ENCODE measurements at places on chromosomes 2 and 18.
A peak's percentile ranks its signal among the peaks of the same experiment; 100 is the strongest.

GRCh38 chr2:10549195-10549594, 101.1 kb upstream of the ODC1 start:
- DNase-seq = no peak

- DNase-seq = no peak
These were observed 79.4 kb upstream of the AGAP1 start for GRCh38 chr2:235414422-235414821.

DNA sequence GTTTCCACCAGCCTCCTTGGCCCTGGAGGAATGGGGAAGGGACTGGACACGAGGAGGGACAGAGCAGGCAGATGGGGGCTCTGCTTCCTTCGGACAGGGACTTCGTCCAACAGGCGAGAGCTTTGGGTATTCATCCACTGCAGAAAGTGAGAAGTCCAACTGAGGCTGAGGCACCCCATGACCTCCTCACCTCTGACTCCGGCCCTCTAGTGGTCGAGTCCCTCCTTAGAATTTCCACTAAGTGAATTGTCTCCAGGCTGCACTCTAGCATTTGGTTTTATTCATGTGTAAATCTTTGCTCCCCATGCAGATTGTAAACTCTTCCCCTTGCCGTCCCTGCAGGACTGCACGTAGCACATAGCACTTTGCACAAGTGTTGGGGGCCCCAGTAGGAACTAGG, 75.6 kb downstream of the TMEM247 start:
- no peak for DNase-seq

- no peak for DNase-seq
These were observed 109.9 kb downstream of the SLC4A3 start for GRCh38 chr2:219737270-219737691.

DNA sequence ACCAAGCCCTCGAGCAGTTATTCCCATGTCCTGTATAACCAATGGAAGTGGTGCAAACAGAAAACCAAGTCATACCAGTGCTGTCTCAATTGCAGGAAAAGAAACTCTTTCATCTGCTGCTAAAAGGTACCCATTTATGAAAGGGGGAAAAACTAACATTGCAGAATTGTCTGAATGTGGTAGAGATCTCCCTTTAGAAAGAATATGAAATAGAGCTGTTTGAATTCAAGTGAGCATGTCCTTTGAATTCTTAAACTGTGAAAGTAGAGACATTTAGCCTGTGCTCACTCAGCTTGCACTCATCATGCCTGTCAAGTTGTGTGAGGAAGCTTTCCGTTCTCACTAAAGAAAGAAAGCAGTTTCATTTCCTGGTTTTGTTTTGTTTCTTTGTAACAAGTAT, 87.4 kb downstream of the EML4 start:
- DNase-seq = no peak

GRCh38 chr18:79974025-79974654, 9.7 kb downstream of the HSBP1L1 start:
- no peak for DNase-seq

DNA sequence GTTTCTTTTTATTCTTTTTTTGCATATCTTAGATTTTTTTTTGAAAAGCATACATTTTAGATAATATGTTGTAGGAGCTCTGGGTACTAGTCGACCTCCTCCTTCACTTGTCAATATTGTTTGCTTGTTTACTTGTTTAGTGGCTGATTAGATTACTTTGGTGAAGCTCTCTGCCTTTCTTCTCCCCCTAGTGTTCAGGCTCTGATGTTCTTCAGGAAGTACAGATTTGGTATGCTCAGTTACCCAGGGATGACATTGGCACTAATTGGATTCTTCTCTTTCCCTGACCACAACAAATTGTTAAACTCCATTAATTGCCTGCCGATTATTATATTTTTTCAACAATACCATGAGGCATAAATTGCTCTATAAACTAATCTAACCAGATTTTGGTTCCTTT, 491.2 kb downstream of the SUCLG1 start:
- DNase-seq = no peak

DNA sequence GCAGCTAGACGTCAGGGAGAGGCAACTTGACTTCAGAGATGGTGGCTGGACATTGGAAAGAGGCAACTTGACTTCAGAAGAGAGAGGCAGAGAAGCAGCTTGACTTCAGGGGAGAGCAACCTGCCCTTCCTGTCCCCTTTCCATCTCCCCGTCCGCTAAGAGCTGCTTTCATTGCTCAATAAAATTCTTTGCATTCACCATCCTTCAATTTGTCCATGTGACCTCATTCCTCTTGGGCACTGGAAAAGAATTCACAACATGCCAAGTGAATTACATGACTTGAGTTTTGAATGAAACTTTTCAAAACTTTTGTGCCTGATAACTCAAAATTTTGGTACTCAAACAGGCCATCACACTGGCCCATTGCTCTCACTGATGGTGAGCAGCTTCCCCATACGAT, 158.9 kb downstream of the DPP4 start:
- no peak for DNase-seq

DNA sequence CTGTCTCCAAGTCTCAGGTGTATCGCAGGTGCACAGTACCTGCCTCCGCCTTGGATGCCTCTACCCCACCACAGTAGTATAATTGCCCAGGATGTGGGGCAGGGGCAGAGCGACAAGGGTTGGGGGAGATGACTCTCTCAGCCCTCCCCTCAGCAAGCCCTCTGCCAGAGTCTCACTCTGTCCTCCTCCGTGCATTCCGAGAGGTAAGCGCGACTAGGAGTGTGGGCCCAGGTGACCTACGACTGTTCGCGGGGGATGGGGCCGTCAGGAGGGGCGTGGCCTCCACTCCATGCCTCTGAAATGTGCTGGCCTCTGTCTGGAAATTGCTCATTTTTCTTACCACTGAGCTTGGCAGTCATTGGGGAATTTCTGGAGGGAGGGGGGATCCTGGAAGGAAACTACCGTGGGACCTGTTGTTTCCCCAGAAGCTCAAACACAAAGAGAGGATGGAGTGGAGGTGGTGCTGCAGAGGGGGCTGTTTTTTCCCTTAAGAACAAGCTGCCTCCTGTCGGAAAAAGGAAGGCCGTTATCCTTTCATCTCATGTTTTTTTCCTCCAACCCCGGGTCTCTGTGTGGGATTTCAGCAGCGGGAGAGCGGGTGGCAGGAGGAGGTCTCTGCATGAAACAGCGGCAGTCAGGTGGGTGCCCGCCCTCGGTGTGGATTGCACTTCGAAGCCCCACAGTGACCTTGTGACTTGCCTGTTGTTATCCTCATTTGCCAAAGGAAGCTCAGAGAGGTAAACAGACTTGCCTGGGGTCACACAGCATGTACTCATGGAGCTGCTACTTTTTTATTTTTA, 13.0 kb upstream of the RALB start:
- no peak for DNase-seq

DNA sequence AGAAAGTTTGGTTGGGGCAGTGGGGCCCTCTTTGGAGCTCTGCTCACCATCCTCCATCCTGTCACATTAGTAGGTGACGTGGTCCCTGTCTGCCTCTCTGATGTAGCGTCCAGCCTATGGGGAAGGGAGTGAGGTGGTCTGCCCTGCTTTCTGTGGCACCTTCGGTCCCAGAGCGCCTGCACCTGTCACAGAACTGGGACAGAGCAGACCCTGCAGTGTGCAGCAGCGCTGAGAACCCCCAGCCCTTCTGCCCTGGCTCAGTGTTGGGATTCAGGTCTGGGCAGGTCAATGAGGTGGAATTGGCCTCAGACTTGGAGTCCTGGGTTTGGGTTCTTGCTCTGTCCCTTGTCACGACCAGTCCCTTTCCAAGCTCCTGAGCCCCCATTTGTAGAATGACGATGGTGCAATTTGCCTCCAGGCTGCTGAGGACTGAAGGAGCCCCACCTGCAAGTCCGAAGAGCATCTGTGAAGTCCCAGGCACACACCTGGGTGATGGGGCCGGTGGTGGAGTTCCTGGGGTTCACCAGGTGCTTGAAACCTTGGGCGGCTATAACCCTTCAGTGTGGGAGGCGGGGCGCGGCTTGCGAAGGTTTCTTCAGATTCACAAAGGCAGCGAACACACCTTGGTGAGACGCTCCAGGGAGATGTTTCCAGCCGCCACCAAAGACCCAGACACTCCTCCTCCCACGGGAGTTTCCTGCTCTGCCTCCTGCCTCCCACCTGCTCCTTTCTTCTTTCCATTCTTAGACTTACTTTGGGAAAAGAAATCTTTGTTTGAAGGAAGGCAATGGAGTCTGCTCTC, 265.4 kb upstream of the HDAC4 start:
- DNase-seq = no peak

DNA sequence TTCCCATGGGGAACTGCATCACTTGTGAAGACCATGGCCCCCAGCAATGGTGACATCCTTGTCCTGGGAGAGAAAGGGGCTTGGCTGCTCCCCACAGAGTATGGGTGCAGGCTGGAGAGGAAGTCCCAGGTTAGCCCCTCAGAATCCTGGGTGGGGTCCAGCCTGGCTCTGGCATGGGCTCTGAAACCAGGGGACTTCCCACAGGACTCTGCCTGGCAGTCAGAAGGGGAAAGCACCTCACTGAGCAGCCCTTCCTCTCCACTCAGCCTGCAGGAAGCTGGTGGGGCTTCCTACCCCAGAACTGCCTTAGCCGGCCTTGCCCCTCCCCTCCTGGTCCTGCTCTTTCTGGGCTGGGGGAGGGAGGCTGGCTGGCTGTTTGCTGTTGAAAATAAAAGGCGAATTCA, 3.7 kb downstream of the NEURL3 start:
- no peak for DNase-seq

GRCh38 chr18:59760619-59761600, 63.7 kb upstream of the CCBE1 start:
- DNase-seq = no peak

GRCh38 chr2:230898016-230898712, 26.9 kb downstream of the GPR55 start:
- no peak for DNase-seq

GRCh38 chr2:30662268-30663131, 144.7 kb downstream of the CAPN13 start:
- DNase-seq = no peak

- DNase-seq = no peak
These were observed 330.2 kb downstream of the RBM43 start for GRCh38 chr2:150931451-150931850.

GRCh38 chr2:69603146-69603743, 40.3 kb downstream of the AAK1 start:
- no peak for DNase-seq

DNA sequence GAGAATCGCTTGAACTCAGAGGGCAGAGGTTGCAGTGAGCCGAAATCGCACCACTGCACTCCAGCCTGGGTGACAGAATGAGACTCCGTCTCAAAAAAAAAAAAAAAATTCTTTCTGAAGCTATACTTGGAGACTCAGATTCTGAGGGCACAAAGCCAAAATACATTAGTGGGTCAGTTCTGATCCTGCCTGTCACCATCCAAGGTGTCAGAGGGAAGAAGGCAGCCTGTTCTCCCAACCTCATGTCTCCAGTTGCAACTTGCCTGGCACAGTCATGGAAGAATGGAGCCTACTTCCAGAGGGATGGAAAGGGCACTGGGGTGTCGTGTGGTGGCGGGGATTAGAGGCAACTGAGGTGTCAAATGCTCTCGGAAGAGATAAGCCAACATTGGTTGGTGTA, 104.8 kb upstream of the GATA6 start:
- no peak for DNase-seq

GRCh38 chr18:44773640-44774155, 93.0 kb downstream of the SETBP1 start:
- no peak for DNase-seq

DNA sequence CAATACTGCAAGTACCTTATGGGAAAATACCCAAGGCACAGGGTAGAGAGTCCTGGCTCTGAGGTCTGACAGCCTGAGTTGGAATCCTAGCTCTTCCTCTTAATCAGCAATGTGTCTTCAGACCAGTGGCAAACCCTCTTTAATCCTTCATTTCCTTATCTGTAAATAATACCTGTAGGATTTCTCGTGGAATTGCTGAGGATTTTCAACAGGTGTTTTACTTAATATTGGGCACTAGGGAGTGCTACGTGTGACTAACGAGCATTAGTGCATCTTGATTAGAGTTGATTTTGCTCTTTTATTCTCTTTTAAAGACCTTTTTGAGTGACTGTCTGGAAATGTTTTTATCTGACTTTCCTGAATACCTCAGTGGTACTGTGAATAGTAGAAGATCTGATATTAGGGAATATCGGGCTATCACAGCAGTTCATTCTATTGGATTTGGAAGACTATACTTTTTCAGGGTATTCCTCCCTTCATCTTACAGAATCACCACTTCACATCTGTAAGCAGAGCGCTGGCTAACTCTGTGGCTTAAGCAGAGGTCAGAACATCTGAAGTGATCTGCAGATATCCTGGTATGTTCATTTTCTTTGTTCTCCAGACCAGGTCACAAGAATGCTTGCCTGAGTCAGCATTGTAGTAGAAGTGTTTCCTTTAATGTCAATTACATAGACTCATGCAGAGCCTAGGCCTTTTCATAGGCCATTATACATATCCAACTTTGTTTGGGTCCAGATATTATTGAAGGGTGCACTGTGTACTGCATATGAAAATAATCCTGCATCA, 49.1 kb downstream of the ARHGAP28 start:
- no peak for DNase-seq

DNA sequence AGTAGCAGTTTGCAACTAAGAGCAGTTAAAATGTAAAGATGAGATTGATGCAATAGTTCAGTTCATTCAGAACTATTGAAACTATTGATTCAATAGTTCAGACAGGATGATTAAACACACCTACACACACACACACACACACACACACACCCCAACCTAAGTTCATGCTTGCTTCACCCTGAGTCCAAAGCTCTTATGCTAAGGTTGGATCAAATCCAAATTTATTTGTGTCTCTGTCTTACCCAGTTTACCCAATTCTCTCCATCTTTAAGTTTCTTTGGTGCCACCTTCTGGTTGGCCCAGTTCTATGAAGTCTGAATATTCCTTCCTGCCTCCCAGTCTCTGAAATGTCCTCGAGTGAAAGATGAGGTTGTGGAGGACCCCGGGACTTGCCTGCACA, 5.1 kb downstream of the SERPINB8 start:
- peak; percentile 11 for DNase-seq

DNA sequence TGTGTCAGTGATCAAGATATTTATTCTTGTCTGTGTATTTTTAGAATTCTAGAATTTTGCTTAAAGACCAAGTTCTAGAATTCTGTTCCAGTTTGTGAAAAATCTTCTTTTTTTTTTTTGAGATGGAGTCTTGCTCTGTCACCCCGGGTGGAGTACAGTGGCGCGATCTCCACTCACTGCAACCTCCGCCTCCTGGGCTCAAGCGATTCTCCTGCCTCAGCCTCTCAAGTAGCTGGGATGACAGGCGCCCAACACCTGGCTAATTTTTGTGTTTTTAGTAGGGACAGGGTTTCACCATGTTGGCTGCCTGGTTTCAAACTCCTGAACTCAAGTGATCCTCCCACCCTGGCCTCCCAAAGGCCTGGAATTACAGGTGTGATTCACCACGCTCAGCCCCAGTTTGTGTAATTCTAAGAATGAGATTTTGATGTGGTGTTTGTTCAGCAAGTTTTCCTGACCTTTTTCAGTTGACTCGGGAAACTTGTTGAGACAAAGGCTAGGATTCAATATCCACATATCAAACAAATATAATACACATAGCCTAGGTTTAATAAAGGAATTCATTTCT, 3.6 kb downstream of the EIF5B start:
- DNase-seq = no peak
